ENCODE measurements at places on chromosomes 7 and 10.

DNA sequence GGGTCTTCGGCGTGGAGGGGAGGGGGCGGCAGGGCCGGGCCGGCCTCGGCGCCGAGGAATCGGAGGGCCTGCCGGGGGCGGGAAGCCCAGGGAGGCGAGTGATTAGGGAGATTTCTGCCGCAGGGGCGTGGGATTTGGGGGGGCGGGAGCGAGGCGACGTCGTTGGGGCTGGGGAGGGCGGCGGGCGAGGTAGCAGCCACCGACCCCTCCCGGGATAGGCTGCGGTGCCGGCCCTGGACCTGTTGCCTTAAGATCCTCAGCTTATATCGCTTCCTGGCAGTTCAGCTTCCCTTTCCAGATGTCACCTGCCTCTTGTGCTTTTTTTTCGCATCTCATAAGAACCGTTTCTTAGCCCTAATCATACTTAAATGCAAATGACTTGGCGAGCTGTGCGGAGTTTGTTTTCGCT is 655 bp downstream of the LMTK2 start:
- DNase-seq = no peak
- H3K27ac ChIP-seq = no peak overlapping the region

DNA sequence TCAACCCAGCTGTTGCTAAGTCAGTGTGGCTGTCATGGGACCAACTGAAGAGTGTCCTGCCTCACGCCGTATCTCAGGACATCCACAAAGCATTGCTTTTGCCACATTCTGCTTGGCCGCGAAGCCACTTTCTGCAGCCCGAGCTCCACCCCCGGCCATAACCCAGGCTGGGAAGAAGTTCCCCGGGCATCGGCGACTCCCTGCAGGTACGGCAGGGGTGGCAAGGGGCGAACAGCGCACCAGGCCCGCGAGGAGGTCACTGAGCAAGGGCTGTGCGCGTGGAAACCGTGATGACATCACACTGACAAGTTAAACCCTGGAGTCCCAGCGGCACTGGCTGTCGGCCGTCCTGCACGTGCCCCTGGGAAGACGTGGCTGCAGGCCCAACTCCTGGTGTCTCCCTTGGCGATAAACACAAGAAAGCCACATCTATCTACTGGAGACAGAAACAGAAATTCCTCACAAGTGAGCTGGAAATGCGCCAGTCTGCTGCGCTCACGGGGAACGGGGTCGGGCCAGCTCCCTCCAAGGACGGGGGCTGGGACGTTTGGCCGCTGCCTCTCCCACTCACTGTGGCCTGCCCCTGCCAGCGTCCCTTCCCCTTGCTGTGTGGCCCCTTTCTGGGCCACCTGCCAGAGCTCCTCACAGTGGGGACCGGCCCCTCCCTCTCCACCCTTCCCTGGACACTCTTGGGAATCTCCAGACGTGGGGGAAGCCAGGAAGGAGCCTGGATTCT is 326.3 kb downstream of the DNAJB6 start:
- H3K27ac ChIP-seq = no peak overlapping the region
- peaks cover 24% of the 10 kb centered on the region for H3K27me3 ChIP-seq
- H3K4me3 ChIP-seq = no peak overlapping the region
- no peaks in the 10 kb centered on the region for H3K36me3 ChIP-seq
- peaks cover 8% of the 10 kb centered on the region for H3K4me1 ChIP-seq
- no peak for DNase-seq

- no peak overlapping the region for H3K27ac ChIP-seq
- H3K27me3 ChIP-seq = peaks cover 5% of the 10 kb centered on the region
- H3K36me3 ChIP-seq = no peaks in the 10 kb centered on the region
- H3K4me1 ChIP-seq = no peaks in the 10 kb centered on the region
- no peak for DNase-seq
Measured at GRCh38 chr10:104240078-104240477, 7.9 kb upstream of the CFAP43 start.

- no peak overlapping the region for H3K27ac ChIP-seq
- DNase-seq = no peak
- H3K4me3 ChIP-seq = no peak overlapping the region
- H3K36me3 ChIP-seq = no peaks in the 10 kb centered on the region
Measured at GRCh38 chr10:118564652-118565051, 30.8 kb downstream of the PRLHR start.

- no peak overlapping the region for H3K4me3 ChIP-seq
- H3K36me3 ChIP-seq = peaks cover 13% of the 10 kb centered on the region
- no peaks in the 10 kb centered on the region for H3K27me3 ChIP-seq
Measured at GRCh38 chr10:119896937-119897770, 4.6 kb downstream of the SEC23IP start.

GRCh38 chr7:98254516-98254915 is 2.5 kb upstream of the TECPR1 start:
- no peak for DNase-seq
- no peaks in the 10 kb centered on the region for H3K27me3 ChIP-seq
- H3K27ac ChIP-seq = no peak overlapping the region
- H3K4me1 ChIP-seq = peaks cover 16% of the 10 kb centered on the region

All from T-cell (primary cell).